Astrocyte (in vitro differentiated cells and primary cell): ENCODE measurements at places on chromosomes 1 and 21. TPM values are rescaled to one million over a fixed set of nuclear protein-coding genes. Genes with fewer than 3 reads are reported as not detected.

DNA sequence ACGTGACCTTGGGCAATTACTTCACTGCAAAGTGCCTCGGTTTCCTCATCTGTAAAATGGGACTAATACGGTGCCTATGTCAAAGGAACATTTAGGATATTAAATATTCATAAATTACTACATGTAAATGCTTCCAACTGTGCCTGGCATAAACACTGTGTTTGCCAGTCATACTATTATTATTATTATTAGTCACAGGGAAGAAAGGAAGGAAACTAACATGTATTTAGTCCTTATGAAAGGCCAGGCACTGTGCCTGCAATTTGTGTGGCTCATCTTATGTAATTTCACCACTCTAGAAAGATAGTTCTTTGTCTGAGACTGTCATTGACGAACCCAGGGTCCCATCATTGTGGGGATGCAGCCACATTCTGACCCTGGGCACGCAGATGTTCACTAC lies 45.0 kb downstream of the EPHB2 start:
- no peak for DNase-seq

DNA sequence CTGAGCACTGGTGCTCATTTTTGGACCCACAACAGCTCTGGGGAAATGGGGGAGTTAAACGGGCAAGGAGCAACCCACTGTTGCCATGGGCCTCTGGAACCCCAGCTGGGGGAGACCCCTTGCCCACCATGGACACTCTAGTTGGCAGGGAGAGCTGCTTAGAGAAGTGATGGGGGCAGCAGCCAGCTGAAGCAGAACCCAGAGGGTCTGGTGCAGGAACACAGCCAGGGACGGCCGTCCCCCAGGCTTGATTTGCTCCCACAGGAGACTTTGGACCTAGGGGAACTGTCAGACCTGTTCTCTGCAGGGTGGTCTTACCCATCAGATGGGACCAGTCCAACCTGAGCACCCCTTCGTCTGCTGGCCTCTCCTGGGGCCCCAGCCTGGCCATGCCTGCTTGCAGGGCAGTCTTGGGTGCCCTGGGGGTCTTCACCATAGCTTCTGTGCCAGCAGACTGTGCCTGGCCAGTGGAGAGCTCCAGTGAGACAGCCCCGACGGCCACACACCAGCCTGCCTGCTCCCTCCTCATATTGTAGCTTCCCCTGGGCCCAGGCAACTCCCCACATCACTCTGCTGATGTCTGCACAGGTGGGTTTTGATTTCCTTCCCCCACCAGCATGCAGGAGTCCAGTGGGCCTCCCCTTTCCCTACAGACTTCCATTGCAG lies 11.3 kb downstream of the SPATC1L start:
- no peak for DNase-seq

- no peak for DNase-seq
Measured at GRCh38 chr1:213997038-213997771, 9.4 kb downstream of the PROX1 start.

GRCh38 chr1:231216498-231216897 lies 24.5 kb upstream of the GNPAT start:
- no peak for DNase-seq

DNA sequence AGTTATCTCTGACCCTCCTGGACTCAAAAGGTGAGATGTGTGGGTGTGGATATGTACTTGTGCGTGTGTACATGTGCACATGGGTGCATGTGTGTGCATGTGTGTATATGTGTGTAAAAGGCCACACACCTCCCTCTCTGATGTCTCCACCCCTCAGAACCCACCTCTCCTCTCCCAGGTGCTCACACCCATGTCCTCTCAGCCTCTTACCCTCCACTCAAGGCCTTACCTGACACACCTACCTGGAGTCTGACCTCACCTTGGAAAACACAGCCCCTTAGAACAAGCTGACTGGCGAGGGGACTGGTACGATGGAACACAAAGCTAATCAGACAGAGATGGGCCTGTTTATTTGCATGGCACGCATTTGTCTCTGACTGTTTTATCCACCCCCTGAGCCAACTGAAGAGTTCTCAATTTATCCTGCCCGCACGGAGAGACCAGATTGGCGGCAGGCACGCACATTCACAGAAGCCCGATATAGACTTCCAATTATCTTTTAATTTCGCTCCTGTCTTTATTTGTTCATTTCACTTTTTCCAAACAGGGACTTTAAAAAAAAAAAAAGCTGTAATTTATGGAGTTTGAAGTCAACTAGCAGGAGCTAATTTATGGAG lies 6.1 kb upstream of the KLHDC7A start:
- no peak for DNase-seq

GRCh38 chr21:41921021-41921420 lies 32.8 kb downstream of the C2CD2 start:
- DNase-seq: no peak

DNA sequence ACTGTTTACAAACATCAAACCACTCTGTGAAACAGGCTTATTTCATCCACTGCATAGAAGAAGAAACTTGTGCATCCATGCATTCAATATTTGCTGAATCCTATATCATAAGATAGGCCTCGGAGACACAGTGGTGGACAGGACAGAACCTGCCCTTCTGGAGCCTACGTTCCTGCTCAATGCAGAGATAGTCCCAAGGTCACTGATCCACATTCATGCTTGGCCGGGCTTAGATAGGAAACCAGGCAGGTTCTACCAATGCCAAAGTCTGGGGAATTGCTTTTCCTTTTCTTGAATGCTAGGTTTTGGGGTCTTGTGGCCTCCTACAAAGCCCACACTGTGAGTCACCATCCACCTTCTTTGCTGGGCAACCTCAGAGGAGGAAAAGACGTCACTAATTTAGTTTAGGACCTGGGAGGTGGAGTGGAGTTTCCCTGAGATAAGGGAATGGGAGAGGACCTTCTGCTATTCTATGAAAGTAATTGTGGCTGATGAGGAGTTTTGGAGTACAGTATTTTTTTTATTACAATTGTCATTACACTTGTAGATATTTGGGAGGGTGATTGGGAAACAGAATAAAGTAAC lies 99.7 kb upstream of the CD34 start:
- peak; percentile 69 for DNase-seq

GRCh38 chr1:54883349-54884102 lies 3.5 kb downstream of the DHCR24 start:
- DNase-seq: no peak

DNA sequence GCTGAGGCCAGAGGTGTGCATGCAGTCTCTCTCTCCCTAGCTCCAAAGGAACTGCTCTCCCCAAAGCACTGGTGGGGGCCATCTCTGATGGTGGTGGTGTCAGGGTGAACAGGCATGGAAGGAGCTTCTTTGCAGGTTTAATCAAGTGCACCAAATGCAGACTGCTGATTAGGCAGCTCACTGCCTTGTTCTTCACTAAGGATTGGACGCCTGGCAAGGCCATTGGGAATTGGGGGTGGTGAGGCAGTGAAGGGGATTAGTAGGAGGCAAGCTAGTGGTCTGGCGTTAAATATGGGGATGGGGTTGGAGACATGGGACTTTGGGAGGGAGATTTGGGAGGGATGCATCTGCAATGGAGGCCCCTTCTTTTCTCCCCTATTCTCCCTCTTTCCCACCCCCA lies 1.5 kb downstream of the CACNA1E start:
- no peak for DNase-seq

- no peak for DNase-seq
Measured at GRCh38 chr1:222107267-222107666, 365.4 kb upstream of the DUSP10 start.

The ZMYND12 gene
- total RNA-seq: 0.23 TPM in 1 of 2 replicates, not detected in the other

- DNase-seq: peak; percentile 64
Measured at GRCh38 chr1:10980094-10980577, 32.3 kb upstream of the TARDBP start.

The HUNK gene
- 0.34 and 0.77 TPM in 2 replicates for total RNA-seq

- DNase-seq: no peak
Measured at GRCh38 chr1:61926597-61926996, 184.3 kb downstream of the PATJ start.

The MAP10 gene
- 2.1 and 2.5 TPM in 2 replicates for total RNA-seq

GRCh38 chr1:44631647-44632539 lies 42.4 kb downstream of the TMEM53 start:
- DNase-seq: peak; percentile 76

- DNase-seq: no peak
Measured at GRCh38 chr21:40547906-40548513, 298.9 kb downstream of the DSCAM start.

- no peak for DNase-seq
Measured at GRCh38 chr1:158331106-158331425, 265 bp downstream of the CD1B start.

- DNase-seq: no peak
Measured at GRCh38 chr1:156999596-157000320, 45.8 kb downstream of the ARHGEF11 start.

The TTC13 gene
- total RNA-seq: 13.0 and 15.8 TPM in 2 replicates

GRCh38 chr21:14273736-14274538 lies 58.0 kb downstream of the RBM11 start:
- DNase-seq: no peak
